ENCODE measurements at places on chromosomes 12 and 14. TPM values are rescaled to one million over a fixed set of nuclear protein-coding genes. Genes with fewer than 3 reads are reported as not detected.
A peak's percentile ranks its signal among the peaks of the same experiment; 100 is the strongest.

The CCDC175 gene
- total RNA-seq = not detected

The SPIC gene
- total RNA-seq = not detected

The CLEC12A gene
- total RNA-seq = 2.3 TPM

DNA sequence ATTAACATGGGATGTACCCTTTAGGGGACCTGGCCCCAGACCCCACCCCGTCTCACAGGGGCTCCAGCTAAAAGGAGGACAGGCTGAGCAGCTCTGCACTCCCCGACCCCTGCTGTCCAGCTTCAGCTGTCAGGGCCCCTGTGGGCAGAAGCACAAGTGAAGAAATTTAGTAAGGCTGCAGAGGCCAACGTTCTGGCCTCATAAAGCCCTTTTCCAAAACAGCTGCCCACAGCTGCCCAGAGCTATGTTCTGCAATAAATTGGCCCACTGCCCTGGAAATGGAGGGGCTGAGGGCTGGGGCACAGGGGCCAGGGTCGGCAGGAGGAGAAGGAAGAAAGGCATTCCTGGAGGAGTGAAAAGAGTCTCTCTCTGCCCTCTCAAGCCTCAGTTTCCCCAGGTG, 357.1 kb downstream of the BCL11B start:
- DNase-seq = no peak

DNA sequence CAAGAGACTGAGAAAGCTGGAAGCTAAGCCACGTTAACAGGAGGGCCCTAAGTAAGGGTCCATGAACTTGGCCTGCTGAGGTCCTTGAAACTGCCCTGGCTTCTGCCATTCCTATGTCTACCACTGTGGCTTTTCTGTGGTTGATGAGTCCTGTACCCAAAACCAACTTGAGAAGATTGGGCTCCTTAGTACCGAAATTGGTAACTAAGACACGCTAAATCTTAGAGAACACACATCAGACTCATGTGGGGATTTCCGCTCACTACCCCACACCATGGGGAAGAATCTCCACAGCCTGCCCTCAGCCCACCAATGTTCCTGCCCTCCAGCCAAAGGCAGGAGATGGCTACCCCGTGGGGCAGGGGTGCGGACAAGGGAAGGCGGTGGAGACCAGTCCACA, 232.9 kb downstream of the SPTSSA start:
- DNase-seq = no peak

The SPTB gene
- 1.9 TPM for total RNA-seq

- DNase-seq = peak; percentile 38
Observed at GRCh38 chr12:111446631-111447570, 41.2 kb downstream of the SH2B3 start.

The P2RX7 gene
- 1.8 TPM for total RNA-seq

Measured in ureter (tissue), 1 donor.